ENCODE measurements at places on chromosomes 11 and 22.

DNA sequence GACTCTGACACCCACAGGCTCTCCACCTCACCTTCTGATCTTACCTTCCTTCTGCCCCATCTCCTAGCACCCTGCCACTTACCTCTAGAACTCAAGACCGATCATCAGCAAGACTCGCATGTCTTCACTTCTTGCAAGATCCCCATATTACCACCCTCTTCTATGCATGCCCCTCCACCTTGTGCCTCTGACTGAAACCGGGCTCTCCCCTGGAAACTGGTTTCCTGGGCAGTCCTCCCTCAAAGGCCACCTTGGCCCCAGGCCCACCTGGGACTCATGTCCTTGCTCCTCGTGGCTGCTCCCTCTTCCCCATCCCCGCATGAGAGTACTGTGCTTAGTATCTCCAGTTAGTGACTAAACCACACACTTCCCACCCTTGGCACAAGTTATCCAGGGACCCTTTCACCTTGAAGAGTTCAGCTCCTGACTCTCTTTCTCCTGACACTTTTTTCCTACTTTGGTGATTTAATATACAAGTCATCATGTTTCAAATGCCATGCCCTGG is 136.7 kb downstream of the SPATA19 start:
- no peak for DNase-seq

DNA sequence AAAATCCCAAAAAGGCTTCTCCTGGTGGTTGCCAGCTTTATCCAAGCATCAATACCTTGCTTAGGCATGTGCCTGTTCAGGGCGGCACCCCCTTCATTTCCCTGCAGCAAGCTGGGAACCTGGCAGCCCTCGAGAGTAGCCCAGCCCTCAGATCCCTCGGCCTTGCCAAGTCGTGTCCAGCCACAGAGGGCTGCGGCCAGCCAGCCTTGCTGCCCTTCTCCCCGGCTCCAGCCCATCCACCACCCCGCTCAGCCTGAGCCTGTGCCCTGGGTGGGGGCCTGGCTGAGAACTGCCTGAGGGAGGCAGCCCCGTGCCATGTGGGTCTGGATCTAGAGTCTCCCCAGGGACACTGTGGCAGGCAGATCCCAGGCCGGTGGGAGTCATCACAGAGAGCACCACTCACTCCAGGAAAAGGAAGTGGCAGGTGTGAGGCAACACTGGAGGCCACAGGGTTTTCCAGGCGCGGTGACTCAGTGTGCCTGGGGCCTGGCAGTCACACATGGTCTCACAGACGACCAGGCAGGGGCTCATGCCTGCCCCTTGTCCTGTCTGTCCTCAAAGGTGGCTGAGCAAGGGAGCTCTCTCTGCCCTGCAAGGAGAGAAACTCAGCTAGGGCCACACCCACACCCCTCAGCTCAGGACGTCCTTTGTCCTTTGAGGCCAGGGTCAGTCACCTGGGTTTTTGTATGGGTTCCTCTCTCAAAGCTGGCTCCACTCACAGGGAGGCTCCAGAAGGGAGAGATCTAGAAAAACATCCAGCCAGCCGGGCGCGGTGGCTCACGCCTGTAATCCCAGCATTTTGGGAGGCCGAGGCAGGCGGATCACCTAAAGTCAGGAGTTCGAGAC is 12.2 kb upstream of the CDC42BPG start:
- peak; percentile 92 for DNase-seq

GRCh38 chr11:62538470-62539237 is 8.0 kb downstream of the AHNAK start:
- DNase-seq = no peak

GRCh38 chr11:117486059-117486458 is 158.4 kb downstream of the CEP164 start:
- no peak for DNase-seq

DNA sequence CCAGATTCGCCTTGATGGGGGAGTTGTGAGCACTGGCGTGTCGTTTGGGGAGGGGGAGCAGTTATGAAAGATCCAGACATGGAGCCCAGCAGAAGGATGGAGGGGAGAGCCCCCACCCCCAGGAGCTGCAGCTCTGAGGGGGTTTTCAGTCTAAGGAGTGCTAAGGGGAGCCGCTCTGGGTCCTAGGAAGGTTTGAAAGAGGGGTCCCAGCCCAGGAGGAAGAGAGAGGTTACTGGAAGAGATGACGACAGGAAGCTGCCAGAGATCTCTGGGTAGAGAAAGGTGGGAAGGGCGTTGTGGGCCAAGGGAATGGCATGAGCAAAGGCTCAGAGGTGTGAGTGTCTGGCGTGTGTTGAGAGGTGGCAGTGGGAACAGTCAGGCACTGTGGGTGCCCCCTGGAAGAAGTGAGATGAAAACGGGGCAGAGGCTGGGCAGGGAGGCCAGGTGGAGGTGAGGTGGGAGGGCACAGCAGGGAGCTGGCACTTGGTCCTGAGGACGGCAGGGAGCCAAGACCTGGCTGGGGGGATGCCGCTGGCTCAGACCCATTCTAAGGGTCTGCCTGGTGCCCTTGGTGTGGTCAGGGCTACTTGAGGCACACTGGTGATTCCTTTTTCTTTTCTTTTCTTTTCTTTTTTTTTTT is 1.8 kb downstream of the MGAT3 start:
- no peak for DNase-seq

- no peak for DNase-seq
Observed at GRCh38 chr11:18748766-18749365, 22.9 kb upstream of the IGSF22 start.

- DNase-seq = no peak
Observed at GRCh38 chr11:13220148-13220547, 57.4 kb upstream of the BMAL1 start.

DNA sequence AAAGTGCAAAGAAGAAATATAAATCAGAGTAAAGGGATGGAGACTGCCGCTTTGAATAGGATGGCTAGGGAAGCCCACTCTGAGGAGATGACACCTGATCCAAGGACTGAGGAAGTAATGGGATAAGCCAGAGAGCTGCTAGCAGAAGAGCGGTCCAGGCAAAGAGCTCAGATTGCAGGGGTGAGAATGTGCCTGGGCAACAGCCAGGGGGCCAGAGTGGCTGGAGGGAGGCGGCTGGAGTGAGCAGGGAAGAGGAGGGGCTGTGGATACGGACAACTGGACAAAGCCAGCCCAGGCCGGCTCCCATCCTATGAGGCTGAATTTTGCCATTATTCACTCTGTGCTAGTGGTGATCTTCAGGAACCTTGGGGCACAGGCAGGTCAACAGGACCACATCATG is 360.3 kb upstream of the SYN3 start:
- no peak for DNase-seq

GRCh38 chr11:131656839-131657211 is 286.4 kb downstream of the NTM start:
- no peak for DNase-seq

- DNase-seq = peak; percentile 14
Observed at GRCh38 chr22:30304495-30305244, 15.4 kb upstream of the CASTOR1 start.

GRCh38 chr11:2726964-2727363 is 27.2 kb upstream of the KCNQ1OT1 start:
- DNase-seq = no peak

DNA sequence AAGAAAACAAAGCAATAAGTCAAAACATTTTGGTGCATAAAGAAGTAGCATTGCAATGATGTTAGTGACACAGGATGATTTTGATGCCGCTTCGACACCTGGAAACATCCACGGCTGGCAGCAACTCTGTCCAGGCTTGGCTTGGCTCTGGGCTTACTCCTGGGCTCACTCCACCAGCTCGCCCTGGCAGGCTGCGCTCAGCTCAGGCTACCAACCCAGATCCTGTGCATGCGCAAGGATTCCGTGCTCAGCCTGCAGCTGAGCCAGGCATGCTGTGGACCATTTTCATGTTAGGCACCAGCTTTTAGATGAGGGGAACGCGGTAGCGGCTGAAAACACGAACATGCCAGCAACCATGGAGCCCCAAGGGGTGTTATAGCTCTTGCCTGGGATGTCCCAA is 66.0 kb downstream of the SLC25A17 start:
- no peak for DNase-seq

- peak; percentile 95 for DNase-seq
Observed at GRCh38 chr11:64923944-64924909, at the start of gene PPP2R5B. PPP2R5B (plus strand) TSS chr11:64924689; CDS start chr11:64925735, 1,046 bp downstream.

GRCh38 chr11:70763606-70764005 is 365.3 kb downstream of the CTTN start:
- peak; percentile 39 for DNase-seq

GRCh38 chr22:32501836-32502752 is 27.5 kb downstream of the FBXO7 start:
- no peak for DNase-seq

- DNase-seq = no peak
Observed at GRCh38 chr11:71418643-71419042, 29.6 kb downstream of the DHCR7 start.

DNA sequence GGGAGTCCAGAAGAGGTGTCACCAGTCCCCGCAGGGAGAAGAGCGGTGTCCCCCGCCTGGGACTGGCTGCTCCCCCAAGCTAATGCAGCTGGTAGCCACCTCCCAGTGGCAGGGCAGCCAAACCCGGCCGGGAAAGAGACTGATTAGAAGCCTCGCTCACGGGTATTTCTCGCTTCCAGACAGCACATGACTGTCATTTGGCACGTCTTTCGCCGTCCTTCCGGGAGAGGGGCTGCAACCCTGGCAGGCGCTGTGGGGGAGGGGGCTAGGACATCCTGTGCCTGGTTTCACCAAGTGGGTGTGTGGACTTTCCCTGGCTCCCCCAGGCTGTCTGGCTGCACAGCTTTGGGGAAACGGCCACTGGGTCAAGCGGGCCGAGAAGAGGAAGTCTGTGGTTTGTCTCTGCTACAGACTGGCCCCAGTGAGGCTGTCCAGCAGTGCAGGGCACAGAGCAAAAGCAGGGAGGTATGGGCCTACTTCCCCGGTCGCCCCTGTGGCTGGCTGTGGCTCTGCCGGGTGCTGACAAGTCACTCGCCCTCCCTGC is 3.8 kb downstream of the CD81 start:
- no peak for DNase-seq

- DNase-seq = no peak
Observed at GRCh38 chr22:22010358-22010757, 27.8 kb upstream of the TOP3B start.

- no peak for DNase-seq
Observed at GRCh38 chr11:131744847-131745246, 374.4 kb downstream of the NTM start.

- DNase-seq = no peak
Observed at GRCh38 chr11:767238-767637, 10.0 kb downstream of the GATD1 start.

DNA sequence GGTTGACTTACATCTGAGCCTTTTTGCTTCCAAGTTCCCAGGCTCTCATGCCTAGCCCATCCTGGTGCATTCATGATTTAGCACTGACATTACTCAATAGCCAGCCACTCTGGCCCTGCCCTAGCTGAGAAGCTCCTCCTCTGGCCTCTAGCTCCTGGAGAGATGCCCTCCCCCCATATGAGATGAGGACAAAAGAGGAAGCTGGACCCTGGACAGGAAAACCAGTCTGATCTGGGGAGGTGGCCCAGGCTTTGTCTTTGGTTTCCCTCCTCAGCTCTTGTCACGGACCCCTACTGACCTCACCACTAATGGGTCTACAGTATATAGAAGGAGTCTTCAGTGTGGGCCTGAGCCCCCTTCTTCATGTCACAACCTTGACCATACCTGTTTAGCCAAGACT is 3.0 kb downstream of the RHOG start:
- no peak for DNase-seq

GRCh38 chr11:106021181-106021966 is 666 bp downstream of the MSANTD4 start:
- DNase-seq = no peak

DNA sequence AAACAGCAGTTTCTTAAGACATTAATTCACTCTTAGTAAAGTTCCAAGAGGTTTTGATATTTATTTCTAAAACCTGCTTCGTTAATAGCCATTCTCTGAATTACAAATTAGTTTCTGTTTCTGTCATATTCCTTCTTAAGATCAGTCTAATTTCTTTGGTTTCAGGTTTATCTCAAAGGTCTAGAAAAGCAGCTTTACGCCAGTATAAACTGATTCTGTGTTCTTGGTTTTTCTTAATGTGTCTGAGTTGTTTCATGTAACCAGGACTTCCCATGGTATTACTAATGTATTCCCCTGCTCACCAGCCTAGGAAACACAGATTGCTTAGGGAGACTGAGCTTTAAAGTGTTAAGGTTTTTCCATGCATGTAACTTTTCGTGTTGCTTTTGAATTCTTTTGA is 6.8 kb upstream of the ACY3 start:
- DNase-seq = no peak

- DNase-seq = no peak
Observed at GRCh38 chr22:33325232-33326004, 267.2 kb upstream of the SYN3 start.

- peak; percentile 2 for DNase-seq
Observed at GRCh38 chr11:46050003-46050461, 71.2 kb downstream of the PHF21A start.

DNA sequence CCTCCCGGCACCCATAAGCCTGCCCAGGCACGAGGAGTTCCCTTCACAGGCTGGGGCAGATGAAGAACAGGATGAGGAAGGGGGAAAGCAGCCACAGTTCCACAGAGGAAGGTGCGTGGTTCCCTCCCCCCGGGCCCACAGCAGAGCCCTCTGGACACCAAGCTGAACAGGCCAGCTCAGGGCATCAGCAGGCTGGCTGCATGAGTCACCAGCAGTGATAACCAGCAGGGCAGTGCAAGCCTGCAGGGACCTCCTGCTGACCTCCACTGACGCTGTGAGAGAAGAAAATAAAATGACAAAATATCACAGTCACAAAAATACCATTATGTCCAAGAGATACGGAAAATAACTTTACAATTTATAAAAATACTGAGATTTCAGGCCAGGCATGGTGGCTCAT is 11.5 kb downstream of the RTL6 start:
- no peak for DNase-seq

- DNase-seq = no peak
Observed at GRCh38 chr11:116112087-116112935, 608.1 kb upstream of the CADM1 start.

DNA sequence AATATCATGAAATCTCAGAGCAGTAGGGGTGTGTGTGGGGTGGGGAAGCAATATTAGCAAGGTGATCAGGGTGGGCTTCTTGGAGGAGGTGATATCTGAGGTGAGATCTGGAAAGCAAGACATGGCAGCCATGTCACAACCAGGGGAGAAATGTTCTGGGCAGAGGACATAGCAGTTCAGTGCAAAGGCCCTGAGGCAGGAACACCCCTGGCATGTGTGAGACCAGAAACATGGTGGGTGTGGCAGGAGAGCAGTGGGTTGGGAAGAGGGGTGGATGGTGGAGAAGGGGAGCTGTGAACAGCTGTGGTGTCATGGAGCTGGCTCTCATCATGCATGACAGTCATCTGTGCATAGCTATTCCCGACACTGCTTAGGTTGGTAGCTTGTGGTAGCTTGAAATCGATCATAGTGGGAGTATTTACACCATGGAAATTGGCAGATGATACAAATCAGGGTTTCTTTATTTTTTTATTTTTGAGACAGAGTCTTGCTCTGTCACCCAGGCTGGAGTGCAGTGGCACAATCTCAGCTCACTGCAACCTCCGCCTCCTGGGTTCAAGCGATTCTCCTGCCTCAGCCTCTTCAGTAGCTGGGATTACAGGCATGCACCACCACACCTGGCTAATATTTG is 17.9 kb upstream of the MPPED1 start:
- DNase-seq = no peak

- no peak for DNase-seq
Observed at GRCh38 chr22:17741866-17742526, 32.3 kb downstream of the BID start.

- no peak for DNase-seq
Observed at GRCh38 chr22:41989246-41989645, 9.3 kb upstream of the WBP2NL start.
